ENCODE measurements at places on chromosomes 3 and 15. TPM values are rescaled to one million over a fixed set of nuclear protein-coding genes. Genes with fewer than 3 reads are reported as not detected.

DNA sequence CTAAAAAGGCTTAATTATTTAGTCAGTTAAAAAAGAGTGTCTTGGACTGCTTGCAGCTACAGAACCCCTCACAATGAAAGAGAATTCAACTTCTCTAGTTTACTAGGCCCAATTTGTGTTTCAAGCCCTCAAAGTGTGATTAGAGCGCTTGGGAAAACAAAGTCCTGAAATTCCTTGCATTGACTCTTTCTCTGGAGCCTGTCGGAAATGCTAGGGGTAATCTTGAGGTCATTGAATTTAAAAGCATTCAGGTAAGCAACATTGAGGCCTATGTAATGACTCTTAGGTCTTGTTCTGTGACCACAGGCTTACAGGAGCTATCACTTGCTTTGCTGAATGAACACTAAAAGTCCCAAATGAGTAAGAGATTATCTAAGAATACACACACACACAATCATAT lies 186.0 kb downstream of the NLGN1 start:
- no peak for DNase-seq

- DNase-seq, result no peak
Measured at GRCh38 chr15:41730543-41730942, 43.7 kb upstream of the MAPKBP1 start.

GRCh38 chr3:119700269-119700919 lies 2.4 kb upstream of the CFAP91 start:
- no peak for DNase-seq

- DNase-seq, result no peak
Measured at GRCh38 chr15:52789601-52790168, 451 bp downstream of the ONECUT1 start.

DNA sequence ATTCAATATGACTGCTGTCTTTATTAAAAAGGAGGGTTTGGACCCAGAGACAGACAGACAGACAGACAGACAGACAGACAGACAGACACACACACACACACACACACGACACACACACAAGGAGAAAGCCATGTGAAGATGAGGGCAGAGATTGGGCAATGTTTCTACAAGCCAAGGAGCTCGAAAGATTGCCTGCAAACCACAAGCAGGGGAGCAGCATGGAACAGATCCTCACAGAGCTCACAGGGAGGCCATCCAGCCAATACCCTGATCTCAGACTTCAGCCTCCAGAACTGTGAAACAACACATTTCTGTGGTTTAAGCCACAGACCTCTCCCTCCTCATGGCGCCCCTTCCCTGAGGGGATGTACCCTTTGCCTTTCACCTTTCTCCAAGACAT lies 35.8 kb upstream of the ABHD2 start:
- no peak for DNase-seq

DNA sequence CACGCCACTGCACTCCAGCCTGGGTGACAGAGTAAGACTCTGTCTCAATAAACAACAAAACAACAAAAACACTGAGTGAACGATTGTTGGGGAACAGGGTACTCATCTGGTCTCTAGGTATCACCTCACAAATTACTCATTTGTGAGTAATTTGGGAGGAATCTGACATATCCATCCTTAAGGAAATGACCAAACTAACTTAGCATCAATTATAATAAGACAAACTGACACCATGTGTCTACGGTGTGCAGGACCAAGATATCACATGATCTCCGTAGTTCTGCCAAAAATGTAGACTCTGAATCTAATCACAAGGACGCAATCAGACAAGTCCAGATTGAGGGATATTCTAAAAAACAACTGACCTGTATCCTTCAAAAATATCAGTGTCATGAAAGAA lies 12.0 kb upstream of the DAPK2 start:
- no peak for DNase-seq

DNA sequence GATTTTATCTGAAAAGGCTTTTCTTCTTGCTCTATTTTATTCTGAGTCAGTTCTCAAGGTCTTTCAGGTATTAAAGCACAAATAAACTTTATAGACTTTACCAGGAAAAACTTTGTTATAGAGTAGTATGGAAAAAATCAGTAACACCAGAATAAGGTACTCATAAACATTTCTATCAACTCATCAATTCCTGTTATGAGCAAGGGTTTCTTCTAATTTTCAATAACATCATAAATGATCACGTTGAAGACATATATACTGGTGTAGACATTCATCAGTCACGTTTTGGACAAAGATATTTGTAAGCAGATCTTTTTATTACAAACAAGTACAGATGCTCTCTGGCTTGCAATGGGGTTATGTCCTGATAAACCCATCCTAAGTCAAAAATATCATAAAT lies 9.6 kb upstream of the HDC start:
- DNase-seq, result no peak

- DNase-seq, result no peak
Measured at GRCh38 chr3:52892290-52892624, 5.1 kb downstream of the STIMATE start.

DNA sequence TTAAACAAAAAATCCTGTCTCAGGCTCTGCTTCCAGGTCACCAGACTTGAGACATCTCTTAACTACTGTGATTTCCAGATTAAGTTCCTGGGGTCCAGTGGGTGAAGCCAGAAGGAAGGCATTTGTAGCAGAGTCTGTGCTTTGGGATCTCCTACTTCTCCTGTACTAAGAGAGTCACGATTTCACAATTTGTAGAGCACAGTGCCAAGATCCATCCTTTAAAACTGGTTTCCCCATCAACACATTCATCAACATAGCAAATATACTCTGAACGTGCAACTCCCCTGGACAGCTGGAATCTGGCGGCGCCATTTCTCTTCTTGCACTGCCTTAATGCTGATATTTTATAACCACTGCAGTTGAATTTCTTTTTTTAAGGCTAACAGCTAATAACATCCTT lies 33.2 kb downstream of the CDCP1 start:
- no peak for DNase-seq

MCTP2 gene
- total RNA-seq, result 31.7 TPM

ZNF619 gene
- 10.4 TPM for total RNA-seq

RARRES1 gene
- 6.3 TPM for total RNA-seq

THOC7 gene
- 48.3 TPM for total RNA-seq

AMOTL2 gene
- total RNA-seq, result 129 TPM

All from mucosa of gallbladder (tissue), 1 donor.